ENCODE measurements at places on chromosomes 11 and 22.

DNA sequence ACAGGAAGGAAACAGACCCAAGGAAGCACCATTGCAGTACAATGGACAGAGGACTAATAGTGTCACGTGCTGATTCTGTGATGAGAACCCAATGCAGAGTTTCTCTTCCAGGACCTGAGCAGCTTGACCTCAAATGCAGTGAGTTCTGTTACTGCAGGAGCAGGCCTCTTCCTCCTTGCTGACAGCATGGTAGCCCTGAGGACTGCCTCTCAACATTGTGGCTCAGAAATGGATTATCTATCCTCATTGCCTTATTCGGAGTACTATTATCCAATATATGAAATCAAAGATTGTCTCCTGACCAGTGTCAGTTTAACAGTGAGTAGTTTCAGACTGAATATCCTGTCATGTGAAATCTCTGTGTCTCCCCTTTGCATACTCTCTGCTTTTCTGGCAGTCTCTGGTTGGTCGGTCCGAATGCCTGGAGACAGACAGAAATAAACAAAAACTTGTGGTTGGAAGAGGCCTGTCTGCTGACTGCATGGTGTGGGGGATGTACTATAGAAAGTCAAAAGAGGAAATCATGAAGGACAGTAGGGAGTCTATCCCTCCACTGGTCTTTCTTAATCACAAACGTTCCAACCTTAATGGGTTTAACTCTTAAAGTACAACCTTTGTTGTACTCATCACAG lies 6.9 kb upstream of the MS4A14 start:
- DNase-seq, result no peak

GRCh38 chr11:46560300-46560991 lies 33.4 kb downstream of the AMBRA1 start:
- DNase-seq, result no peak

GRCh38 chr11:119573858-119574257 lies 150.9 kb upstream of the THY1 start:
- DNase-seq, result no peak

GRCh38 chr11:83070731-83071566 lies 748 bp downstream of the RAB30 start:
- DNase-seq, result peak; percentile 12

- no peak for DNase-seq
These were observed 47.6 kb upstream of the FIBIN start for GRCh38 chr11:26946257-26946716.

DNA sequence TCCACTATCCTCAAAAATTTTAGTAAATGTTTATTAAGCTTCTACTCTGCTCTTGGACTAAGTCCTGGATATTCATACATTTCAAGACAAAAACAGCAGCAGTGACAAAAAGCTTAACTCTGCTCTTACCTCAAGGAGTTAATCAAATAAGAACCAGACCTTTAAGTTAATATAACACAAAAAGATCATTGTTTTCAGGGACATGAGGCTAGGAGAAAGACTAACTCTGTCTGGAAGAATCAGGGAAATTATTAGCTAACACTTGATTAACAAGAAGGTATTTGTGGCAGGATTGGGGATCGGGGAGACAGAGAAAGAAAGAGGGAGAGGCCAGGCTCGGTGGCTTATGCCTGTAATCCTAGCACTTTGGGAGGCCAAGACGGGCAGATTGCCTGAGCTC lies 74.4 kb downstream of the PPP2R1B start:
- DNase-seq, result no peak

GRCh38 chr22:41819257-41819656 lies 13.6 kb upstream of the SREBF2 start:
- no peak for DNase-seq

- no peak for DNase-seq
These were observed 131.1 kb downstream of the MPPED1 start for GRCh38 chr22:43542681-43543521.

- no peak for DNase-seq
These were observed 124.8 kb upstream of the CSNK2A3 start for GRCh38 chr11:11477695-11478420.

- no peak for DNase-seq
These were observed 21.9 kb downstream of the HTR3B start for GRCh38 chr11:113926273-113927197.

DNA sequence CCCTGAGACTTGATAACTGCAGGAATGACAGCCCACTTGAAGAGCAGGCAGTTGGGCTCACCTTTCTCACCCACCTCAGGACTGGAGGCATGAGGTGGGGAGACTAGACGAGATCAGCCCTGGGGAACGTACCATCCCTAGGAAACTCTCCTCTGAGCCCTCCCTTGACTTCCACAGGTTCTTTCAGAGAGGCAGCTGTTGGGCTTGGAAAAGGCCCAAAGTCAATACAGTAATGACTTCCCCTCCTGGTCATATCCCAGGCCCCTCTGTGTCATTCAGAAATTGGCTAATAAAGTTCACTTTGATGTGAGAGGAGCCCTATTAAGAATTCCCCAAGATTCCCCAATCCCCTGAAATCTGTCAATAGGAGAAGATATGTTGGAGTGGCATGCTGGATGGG lies 5.8 kb upstream of the NECTIN1 start:
- DNase-seq, result no peak

DNA sequence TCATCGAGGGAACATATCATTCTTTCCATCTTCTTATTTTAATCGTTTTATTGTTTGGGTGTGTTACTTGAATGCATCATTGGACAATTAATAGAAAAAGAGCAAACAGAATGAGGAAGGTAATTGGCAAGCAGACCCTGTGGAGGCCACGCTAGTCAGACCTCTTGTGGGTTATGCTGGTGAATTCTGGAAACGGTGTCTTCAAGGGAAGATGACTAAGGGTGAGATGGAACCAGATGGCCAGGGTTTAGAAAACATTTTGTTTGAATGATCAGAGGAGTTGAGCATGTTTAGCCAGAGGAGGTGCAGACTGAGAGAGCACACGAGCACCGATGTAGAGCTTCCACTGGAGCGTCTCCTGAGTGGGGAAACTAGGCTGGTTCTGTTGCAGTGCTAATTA lies 8.5 kb downstream of the ST14 start:
- no peak for DNase-seq

DNA sequence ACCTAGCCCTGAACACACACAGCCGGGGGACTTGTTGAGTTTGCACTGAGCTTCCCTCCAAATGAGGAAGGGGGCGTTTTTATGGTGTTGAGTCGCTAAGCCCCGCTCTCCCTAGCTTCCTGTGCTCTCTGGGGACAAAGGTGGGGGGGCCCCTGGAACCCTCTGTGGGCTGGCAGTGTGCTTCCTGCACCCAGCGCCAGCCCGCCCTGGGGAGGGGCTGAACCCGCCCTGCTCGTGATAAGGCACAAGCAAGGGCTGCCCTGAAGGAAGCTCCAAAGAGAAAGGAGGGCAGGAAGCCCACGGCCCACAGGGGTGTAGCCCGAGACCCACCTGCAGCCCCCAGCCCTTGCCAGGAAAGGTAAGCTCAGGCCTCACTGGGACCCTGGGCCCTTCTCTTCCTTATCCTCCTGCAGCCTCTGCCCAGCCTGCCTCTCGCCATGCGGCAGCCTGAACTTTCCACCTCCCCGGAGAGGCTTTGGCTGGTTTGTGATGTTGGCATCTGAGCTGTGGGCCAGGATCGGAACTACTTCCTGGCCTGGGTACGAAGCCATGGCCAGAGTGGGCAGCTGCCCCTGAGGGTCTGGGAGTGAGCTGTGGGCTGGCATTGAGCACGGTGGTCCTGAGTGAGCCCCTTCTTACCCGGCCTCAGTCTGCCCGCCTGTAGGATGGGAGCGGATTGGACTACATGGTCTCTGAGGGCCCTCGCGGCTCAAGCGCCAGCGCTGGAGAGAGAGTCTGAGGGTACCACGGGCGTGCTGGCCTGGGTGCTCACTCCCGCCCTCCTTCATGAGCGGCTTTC lies at the start of gene FERMT3:
TSS of gene FERMT3 (plus strand) at position 265 of the 799 bp plus-strand sequence. CDS start 644 bp downstream, outside the sequence.
- peak; percentile 65 for DNase-seq

DNA sequence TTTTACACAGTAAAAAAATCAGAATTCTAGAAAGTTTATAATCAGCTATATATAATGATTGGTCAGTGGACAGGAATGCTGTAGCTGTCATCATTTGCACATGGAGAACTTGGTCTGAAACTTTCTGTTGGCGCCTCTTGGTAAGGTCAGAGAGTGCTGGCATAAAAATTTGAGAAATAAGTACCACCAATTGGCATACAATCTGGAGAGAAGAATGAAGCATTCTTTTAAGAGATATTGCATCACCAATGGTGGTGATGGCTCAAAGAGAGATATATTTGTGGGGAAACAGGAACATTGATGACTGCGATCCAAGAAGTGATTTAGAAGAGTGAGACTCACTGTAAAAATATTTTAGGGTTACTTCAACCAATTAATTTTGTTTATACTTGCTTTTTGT lies 19.8 kb upstream of the OOSP1 start:
- no peak for DNase-seq

- DNase-seq, result no peak
These were observed 520.4 kb downstream of the SOX6 start for GRCh38 chr11:15835788-15836411.

DNA sequence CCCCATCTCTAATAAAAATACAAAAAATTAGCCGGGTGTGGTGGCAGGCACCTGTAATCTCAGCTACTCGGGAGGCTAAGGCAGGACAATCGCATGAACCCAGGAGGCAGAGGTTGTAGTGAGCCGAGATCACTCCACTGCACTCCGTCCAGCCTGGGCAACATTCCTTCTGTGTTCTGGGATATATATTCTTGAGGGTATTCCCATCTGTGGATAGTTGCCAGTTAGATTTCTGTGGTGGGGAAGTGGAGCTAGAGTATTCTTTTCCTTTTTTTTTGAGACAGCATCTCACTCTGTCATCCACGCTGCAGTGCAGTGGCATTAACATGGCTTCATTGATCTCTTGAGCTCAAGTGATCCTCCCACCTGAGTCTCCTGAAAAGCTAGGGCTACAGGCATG lies 9.1 kb upstream of the ZNF74 start:
- no peak for DNase-seq

DNA sequence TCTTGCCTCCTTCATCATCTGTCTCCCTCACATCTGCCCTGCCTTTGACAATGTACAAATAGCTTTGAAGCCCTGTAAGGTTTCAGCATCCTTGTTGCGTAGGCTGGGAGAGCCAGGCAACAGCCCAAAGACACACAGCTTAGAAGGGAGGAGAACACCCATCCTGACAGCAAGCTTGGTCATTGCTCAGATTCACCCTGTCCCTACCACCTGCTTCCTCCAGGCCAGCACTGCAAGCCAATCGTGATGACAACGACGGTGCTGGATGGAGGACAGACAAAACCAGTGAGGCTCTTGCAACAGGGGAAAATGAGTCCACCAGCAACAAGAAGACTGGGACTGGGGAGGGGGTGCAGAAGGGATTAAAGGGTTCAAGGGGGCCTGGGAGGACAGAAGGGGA lies 32.9 kb upstream of the CD5 start:
- DNase-seq, result no peak

- no peak for DNase-seq
These were observed 33.4 kb downstream of the MRTFA start for GRCh38 chr22:40603088-40603605.

- DNase-seq, result no peak
These were observed 1.0 kb upstream of the ATG2A start for GRCh38 chr11:64918017-64918416.

DNA sequence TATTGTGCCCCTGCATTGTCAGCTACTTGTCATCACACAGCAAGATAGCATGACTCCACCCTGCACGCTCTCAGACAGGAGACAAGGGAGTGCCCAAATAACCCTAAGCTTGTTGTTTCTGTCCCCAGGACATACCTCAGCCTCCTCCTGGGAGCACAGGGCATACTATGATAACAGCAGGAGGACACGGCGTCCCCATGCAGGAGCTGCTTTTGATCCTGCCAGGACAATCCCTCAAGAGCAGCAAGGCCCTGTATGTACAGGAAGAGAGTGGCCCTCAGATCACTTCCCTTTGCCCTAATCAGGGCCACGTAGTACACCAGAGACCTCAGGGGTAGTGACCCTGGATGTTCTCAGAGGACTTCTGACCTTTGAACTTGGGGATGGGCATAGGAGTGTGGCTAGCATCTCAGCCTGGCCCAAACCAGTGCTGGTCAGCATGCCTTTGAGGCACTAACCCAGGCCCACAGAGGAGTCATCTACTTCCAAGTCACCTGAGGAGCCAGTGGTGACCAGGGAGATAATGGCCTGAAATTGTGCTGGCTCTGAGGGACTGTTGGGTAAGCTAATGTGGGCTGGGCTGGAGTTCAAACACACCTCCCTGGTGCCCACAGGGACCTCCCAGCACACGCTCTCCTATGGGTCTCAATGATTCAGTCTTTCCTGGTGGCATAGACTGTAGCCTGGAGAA lies 9.2 kb downstream of the APOA4 start:
- no peak for DNase-seq

- DNase-seq, result no peak
These were observed 39.6 kb upstream of the CTSC start for GRCh38 chr11:88377144-88377543.

- no peak for DNase-seq
These were observed 2.4 kb downstream of the BSX start for GRCh38 chr11:122979103-122979814.

- DNase-seq, result no peak
These were observed 57.3 kb downstream of the TP53I11 start for GRCh38 chr11:44893308-44893822.

DNA sequence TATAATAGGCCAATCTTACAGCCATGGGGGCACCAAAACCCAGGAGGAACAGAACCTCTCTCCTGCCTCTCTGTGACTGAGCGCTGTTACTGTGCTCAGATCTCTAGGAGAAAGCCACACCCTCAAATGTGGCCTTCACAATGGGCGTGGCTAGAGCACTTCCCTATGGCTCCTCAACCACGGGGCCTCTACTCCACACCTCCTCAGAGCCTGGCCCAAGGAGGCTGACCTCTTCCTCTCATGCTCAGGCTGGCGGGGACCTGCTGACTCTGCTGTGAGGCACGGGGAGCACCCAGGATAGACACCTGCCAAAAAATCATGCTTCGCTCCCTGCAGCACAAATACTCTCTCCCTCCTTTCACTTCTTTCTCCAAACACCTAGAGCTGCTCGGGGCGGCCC lies 41.0 kb downstream of the C11orf58 start:
- DNase-seq, result no peak

DNA sequence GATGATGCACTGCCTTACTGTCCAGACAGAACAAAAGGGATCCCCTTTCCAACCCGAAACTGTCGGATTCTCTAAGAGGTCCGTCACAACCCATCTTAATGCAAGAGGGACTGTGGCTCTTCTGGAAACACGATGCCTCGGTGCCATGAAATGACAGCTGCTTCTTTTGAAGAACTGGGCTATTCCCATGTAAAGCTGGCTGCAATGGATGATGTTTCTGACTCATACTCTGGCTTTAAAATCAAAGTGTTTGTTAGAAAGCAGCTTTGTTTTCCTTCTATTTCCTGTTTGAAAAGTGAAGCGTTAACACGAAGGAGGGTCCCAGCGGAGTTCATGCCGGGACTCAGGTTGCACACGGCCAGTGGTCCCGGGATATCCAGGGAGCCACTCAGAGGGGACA lies 3.1 kb downstream of the TP53AIP1 start:
- no peak for DNase-seq

GRCh38 chr11:9756461-9756860 lies 92.6 kb downstream of the SWAP70 start:
- no peak for DNase-seq

GRCh38 chr11:70624598-70624993 lies 226.3 kb downstream of the CTTN start:
- DNase-seq, result no peak

DNA sequence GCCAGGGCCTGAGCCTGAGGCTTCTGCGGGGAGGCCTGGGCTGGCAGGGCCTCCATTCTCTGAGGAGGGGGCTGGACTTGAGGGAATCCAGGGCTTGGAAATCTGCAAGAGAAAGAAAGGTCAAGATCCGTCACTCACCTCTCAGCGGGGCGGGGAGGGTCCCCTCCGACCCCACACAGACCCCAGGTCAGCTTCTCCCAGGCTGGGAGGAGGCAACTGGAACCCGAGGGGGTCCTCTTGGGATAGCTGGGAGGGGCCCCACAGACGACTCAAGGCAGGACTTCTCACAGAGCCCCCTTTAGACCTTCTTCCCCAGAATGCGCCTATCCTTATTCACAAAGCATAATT lies 11.0 kb downstream of the TNKS1BP1 start:
- no peak for DNase-seq
